ENCODE measurements at places on chromosomes 2 and 18.

GRCh38 chr2:13110825-13111224 is 394.1 kb downstream of the TRIB2 start:
- no peak for DNase-seq

- DNase-seq = no peak
Measured at GRCh38 chr2:102662833-102663232, 43.5 kb downstream of the SLC9A2 start.

DNA sequence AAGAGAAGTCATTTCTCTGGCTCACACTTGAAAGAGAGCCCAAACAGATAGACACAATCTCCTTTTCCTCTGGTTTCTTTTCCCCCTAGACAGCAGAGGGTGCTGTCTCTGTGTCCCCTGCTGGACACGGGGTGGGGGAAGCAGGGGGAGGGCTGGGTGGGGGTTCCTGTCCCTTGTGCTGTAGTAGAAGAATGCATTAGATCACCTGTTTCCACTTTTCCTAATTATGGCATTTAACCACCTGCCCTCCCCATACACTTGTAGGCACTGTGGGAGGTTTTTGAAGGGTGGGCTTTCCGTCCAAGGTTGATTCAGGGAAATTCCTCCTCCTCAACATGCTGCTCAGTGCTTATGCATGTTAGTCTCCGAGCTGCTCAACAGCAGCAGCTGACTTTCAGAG is 206.2 kb upstream of the EPAS1 start:
- DNase-seq = no peak

DNA sequence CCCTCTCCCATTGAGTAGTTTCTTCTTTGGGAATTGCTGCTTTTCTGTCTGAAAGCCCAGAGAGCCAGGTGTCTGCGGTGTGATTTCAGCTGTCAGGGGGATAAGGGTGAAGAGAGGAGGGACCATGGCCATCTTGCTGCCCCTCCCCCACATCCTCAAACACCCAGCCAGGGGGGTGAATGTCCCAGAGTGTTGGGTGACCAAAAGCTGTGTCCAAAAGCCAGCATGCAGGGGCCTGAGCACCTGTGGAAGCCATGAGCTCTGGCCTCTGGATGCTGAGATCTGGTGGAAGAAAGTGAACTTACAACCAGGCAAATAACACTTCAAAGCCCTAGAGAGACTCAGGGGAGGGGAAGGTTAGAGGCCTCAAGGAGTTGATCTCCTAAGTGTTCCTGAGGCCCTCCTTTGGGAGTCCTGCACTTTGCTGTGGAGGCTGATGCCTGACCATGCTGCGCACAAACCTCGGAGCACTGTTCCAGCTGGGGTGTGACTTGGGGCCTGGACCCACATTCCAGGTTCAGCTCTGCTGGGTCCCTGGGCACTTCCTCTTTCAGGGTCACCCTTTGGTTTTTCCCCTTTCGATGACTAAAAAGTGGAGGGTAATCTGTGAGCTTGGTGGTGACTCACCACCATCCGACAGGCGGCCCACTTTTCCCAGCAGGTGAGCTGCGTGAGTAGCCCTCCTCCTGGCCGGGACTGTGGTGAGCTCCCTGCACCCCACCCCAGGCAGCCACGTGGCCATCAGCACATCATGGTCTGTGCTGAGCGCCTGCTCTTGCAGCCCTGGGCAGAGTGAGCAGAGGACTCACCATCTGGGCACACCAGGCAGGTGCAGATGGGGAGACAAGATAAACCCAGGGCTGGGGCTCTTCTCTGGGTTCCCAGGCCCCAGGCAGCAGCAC is 66.8 kb upstream of the FOSL2 start:
- peak; percentile 45 for DNase-seq

DNA sequence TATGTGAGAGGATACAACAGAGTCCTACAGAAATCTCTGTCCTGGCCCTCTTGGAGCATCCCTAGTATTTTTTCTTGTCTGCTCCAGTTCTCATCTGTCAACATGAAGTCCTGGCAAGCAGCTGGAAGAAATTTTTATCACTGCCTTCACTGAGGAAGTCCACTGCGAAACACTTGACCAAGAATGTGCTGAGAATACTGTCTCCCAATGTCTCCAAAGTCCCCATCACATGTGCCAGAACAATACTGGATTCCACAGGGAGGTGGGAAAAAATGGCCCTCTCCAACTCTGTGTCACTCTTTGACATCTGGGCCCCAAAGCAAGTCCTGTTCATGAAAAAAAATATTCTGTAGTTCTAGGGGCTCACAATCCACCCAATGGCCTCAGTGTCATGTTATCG is 32.8 kb upstream of the PGAP1 start:
- no peak for DNase-seq

DNA sequence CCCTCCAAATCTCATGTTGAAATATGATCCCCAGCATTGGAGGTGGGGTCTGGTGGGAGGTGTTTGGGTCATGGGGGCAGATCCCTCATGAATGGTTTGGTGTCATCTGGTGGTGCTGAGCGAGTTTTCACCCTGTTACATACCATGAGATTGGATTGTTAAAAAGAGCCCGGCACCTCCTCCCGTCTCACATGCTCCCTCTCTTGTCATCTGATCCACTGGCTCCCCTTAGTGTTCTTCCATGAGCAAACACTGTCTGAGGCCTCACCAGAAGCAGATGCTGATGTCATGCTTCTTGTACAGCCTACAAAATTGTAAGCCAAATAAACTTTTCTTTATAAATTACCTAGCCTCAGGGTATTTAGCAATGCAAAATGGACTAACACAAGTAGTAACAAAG is 405.0 kb upstream of the SLC39A10 start:
- DNase-seq = no peak

DNA sequence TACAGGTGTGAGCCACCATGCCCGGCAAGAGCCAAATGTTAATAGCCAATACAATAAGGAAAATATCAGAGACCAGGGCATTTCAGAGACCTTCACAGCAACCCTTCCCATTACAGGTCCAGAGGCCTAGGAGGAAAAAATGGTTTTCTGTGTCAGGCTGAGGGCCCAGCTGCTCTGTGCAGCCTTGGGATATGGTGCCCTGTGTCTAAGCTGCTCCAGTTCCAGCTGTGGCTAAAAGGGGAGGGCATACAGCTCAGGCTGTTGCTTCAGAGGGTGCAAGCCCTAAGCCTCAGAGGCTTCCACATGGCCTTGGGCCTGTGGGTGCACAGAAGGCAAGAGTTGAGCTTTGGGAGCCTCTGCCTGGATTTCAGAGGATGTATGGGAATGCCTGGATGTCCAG is 20.1 kb upstream of the CCDC195 start:
- DNase-seq = no peak

- DNase-seq = no peak
Measured at GRCh38 chr2:241798081-241798630, 10.8 kb upstream of the NEU4 start.

DNA sequence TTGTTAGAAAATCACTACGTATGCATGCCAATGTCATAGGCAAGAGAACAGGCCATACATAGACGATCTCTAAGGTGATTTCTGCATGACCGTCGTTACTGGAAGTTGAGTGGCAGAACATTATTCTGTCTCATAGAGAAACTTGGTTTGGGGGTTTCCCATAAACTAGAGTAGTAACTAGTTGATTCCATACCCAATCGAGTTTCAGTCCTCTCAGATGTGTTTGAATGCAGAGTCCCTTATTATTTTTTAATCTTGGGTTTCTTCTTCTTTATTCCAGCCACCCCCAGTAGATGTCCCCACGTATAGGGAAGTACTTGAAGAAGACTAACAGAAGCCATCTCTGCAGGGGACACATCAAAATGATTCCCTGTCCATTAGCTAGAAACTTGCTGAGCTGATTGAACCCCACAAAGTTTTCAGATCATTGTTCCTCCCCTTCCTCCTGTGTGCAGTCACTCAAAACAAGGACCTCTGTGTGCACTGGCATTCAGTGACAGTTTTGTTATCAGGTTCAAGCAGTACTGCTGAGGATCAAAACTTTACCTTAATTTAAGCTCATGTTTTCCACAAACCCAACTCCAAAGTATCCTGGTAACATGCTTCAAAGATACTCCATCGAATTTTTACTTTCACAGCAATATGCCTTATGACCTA is 68.4 kb upstream of the CDCA7 start:
- DNase-seq = no peak

GRCh38 chr18:22455425-22456115 is 37.9 kb upstream of the CTAGE1 start:
- no peak for DNase-seq

GRCh38 chr2:112163541-112163981 is 25.4 kb downstream of the FBLN7 start:
- DNase-seq = no peak

DNA sequence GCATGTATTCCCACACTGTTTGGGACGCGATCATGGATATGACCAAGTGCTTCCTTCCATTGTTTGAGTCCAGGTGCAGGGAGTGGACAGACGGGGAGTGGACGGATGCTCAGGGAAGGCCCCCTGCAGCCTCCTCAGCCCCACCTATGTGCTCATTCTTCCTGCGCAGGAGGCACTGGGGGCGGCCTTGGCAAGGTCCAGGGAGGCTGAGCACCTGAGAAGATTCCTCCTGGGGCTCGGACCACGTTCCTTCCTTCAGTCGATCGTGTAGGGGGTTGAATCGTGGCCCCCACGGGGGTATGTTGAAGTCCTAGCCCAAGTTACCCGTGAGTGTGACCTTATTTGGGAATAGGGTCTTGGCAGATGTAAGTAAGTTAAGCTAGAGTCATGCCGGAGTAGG is 60.4 kb downstream of the ASB1 start:
- DNase-seq = peak; percentile 79

DNA sequence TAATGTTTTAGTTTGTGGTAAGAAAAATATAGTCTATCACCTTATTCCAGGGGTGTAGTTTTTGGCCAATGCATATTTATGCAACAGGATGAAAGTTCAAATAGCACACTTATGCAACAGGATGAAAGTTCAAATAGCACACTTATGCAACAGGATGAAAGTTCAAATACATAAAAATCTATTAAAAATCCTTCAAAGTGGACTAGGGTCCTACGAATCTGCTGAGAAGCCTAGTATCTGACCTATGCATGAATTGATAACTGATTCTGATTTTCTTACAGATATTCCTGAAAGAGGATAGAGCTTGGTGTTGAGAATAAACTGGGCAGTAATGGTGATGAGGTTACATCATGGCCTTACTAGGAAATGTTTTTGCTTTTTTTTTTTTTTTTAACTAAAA is 2.8 kb downstream of the PECR start:
- DNase-seq = no peak

- DNase-seq = no peak
Measured at GRCh38 chr2:25528173-25528572, 145.2 kb downstream of the DTNB start.

GRCh38 chr2:715038-715437 is 37.8 kb upstream of the TMEM18 start:
- DNase-seq = no peak

GRCh38 chr2:71243634-71244301 is 16.9 kb upstream of the PAIP2B start:
- DNase-seq = no peak

DNA sequence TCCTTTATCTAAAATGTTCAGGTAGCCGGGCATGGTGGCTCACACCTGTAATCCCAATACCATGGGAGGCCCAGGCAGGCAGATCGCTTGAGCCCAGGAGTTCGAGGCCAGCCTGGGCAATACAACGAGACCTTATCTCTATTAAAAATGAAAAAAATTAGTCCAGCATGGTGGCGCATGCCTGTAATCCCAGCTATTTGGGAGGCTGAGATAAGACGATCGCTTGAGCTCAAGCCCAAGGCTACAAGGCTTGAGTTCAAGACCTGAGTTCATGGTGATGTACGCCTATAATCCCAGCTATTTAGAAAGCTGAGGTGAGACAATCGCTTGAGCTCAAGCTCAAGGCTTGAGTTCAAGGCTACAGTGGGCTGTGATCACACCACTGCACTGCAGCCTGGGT is 45.6 kb upstream of the GPR75 start:
- no peak for DNase-seq

- DNase-seq = no peak
Measured at GRCh38 chr2:103738606-103739005, 976.8 kb downstream of the TMEM182 start.

DNA sequence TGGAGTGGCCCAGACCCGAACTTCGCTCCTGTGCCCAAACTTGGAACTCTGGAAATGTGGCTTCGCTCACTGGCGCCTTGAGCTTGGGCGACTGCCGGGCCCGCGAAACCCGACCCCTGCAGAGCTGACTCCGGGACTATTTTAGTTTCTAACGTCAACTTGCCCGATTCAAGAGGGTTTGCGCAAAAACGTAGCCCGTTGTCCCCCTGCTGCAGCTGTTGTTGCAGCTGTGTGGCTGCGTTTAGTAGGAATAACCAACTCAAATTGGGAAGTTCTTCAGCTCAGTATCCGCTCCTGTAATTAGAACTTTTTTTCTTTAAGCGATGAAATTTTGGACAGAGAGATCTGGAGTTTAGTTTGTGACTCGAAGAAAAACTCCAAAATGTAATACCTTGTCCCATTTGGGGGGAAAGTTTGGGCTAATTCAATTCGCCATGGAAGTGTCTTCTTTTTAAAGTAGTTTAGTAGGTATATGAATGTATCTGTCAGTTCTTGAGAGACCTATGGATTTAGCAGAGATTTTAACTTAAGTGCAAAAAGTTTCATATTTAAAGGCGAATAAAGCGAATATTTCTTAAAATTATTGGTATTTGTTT is 559 bp downstream of the MYL12A start:
- no peak for DNase-seq

- no peak for DNase-seq
Measured at GRCh38 chr2:201830666-201831065, 24.3 kb downstream of the CDK15 start.

DNA sequence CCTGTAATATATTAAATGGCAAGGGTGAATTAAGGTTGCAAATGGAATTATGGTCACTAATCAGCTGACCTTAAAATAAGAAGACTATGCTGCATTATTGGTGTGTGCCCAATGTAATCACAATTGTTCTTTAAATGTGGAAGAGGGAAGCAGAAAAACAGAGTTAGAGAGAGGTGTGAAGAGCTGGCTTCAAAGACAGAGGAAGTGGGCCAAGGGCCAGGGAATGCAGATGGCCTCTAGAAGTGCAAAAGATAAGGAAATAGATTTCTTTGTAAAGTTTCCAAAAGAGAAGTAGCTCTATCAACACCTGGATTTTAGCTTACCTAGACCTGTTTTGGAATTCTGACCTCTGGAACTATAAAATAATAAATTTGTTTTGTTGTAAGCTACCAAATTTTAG is 276.0 kb downstream of the LRRTM1 start:
- DNase-seq = no peak

DNA sequence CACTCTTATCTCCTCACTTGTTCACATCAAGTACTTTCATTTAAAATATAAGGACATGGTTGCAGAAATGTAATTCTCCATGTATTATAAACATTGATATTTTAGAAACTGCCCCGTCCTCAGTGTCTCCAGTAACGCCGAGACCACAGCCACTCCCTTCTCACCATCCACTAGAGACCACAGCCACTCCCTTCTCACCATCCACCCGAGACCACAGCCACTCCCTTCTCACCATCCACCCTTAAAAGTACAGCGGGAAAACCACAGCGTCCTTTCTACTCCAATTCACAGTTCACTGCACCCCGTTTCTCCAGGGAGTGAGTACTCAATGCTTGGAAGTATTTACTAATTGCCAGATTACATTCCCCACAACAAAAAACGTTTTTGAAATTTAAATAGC is 1452.2 kb upstream of the ACVR2A start:
- DNase-seq = no peak

GRCh38 chr18:32701313-32701712 is 71.5 kb downstream of the KLHL14 start:
- no peak for DNase-seq

Measured in esophagus muscularis mucosa (tissue), 4 donors.